Occipital lobe (tissue), 3 donors: ENCODE measurements at places on chromosomes 2 and 18. TPM values are rescaled to one million over a fixed set of nuclear protein-coding genes. Genes with fewer than 3 reads are reported as not detected.

- no peak for DNase-seq
These were observed 41.4 kb downstream of the STARD6 start for GRCh38 chr18:54316071-54316820.

DNA sequence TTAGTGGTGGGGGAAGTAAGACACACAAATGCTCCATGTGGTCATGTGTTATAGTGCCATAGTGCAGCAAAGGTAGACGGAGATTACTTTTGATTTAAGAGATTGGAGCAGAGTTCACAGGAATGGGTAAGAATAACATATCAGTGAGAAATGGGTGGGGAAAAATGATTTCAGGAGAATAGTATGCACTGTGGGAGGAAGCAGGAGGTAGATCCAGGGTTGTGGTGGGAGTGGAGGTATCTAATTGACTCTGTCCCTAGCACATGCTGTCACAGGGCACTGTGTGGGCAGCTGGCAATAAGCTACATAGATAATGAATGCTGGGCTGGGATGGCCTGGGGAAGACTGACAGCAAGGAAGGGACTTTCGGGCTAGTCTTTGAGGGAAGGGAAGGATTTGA is 65.3 kb downstream of the STAT1 start:
- no peak for DNase-seq

DNA sequence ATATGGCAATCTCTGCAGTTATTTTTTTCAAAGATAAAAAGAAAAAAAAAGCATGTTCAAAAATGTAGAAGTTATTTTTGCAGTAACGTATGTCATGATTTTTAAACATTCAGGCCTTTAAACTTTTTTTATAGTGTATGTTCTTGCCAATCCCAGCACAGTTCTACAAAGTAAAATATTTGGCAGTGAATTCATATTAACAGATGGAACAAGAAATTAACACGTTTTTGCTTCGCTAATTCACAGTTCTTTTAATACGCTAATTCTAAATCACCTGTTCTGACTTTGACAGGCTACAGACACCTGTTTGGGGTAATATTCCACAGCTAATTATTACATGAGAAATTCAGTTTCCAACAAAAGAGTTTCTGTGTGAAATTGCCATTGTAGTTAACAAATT is 183.2 kb downstream of the ARHGAP15 start:
- DNase-seq = no peak

- DNase-seq = no peak
These were observed 38.5 kb downstream of the INPP5D start for GRCh38 chr2:233098618-233099017.

DNA sequence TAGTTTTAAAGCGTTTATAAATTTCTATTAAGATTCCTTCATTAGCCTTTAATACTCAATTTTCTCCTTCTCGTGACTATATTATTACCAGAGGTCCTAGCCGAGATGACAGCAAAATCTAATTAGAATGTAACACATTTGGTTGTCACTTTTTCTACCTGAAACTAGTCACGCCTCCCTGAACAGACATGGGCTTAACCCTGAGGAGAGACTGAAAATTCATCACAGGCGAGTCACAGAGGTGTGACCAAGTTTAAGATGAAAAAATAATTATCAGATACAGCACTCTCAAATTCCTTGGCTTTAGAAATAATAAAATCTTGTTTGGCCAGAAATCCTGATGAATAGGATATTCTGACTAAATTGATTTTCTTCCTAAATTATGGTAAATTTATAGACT is 834.4 kb upstream of the SLC39A10 start:
- no peak for DNase-seq

DNA sequence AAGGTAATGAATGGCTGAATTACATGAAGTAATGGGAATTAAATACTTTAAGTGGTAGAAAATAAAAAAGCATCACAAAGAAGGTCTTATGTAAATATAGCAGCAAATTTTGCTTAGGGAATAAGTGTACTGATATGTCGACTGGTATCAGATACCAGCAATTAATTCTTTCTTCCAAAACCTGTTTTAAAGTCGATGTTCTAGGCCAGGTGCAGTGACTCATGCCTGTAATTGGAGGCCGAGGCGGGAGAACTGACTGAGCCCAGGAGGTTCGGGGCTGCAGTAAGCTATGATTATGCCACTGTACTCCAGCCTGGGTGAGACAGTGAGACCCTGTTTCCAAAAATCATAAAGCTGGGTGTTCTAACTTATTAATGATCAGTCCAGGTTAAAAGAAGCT is 30.3 kb downstream of the SP3 start:
- no peak for DNase-seq

DNA sequence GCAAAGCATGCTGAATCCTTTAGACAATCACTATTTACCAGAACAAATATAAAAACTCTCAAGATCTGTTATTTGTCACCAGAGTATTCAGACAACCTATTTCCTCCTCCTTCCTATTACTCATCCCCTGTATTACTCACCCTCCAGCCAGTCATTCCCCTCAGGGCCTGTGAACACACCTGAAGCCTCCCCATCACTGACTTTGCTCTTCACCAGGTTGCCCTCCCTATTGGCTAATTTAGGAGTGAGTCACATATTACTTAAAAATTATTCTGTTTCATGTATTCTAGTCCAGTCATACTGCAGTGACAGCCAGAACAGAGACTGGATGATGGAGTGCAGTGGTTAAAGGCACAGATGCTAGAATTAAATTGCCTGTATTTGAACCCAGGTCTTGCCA is 3.7 kb upstream of the ATG16L1 start:
- DNase-seq = no peak

- DNase-seq = no peak
These were observed 30.4 kb downstream of the UPP2 start for GRCh38 chr2:158131919-158132566.

- DNase-seq = no peak
These were observed 357.0 kb upstream of the TMEFF2 start for GRCh38 chr2:192551760-192552159.

- no peak for DNase-seq
These were observed 351.9 kb downstream of the LRRTM1 start for GRCh38 chr2:79952616-79953015.

Gene SLC14A1
- 4.1 TPM for total RNA-seq
